Thoracic aorta (tissue), 2 donors: ENCODE measurements at places on chromosomes 16 and 17.

DNA sequence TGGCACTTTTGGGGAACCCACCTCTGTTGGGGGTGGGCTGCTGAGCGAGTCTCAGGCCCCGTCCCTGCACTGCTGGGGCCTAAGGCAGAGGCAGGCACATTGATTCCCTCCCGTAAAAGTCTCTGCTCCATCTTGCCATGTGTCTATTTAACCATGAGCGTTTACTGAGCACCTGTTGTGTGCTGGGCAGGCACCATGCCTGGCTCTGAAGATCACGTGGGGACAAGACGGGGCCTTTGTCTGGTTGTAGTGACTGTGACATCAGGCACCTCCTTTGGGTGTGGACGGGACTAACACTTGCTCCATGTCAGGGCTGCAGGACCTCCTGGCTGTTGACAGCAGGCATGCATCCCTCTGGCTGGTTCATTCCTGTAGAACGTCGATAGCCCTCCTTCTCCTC, 204.7 kb upstream of the CIBAR2 start:
- DNase-seq: no peak

DNA sequence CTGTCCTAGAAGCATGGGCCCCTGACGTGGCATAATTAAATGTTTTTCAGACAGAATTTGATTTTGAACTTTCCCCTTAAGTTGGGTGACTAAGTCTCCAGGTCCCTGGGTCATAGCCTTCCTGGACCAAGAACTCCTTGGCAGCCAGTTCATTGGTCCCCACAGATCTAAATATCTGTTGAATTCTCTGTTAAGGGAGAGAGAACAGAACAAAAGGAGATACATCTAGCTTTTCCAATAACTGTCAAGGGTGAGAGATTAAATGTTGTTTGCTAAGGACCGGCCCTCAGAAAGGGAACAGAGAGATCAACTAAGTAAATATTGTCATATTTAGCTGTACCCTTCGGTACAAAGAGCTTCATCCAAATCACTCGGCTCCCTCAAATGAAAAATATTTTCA, 78.2 kb upstream of the NOL11 start:
- DNase-seq: no peak

- no peak for DNase-seq
Observed at GRCh38 chr17:7173687-7174602, 5.2 kb downstream of the ASGR1 start.

DNA sequence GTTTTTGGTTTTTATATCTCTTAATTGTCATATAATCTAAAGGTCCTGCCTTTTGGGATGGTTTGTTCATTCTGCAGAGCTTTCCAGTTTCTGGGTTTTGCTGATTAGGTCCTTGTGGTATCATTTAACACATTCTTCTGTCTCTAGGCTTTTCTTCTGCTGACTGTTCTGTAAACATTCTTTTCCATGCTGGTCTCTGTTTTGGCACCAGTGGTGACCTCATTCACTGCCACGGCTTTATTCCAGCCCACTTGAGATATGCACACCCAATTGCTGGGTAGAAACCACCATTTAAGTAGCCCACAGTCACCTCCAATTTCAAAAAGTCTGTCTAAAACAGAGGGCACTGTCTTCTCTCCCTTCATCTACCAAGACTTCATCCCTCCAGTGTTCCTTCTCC, 31.1 kb upstream of the COX10 start:
- DNase-seq: no peak

DNA sequence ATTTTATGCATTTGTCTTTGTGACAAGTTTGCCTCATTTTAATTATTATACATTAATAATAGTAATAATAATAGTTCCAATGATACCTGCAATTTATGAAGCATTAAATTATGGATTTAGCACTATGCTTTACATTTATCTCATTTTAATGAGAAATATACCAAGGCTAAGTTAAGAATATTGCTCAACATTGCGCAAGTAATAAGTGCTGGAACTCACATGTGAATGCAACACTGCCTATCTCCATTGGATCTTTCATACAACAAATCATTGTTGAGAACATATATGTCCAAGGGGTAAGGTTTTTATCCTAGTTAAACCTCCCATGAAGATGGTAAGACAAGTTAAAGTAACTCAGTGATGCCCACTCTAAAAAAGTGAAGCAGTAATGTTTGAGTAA, 703.7 kb upstream of the SOX9 start:
- DNase-seq: no peak
